ENCODE measurements at places on chromosomes 4 and X.
A peak's percentile ranks its signal among the peaks of the same experiment; 100 is the strongest.

DNA sequence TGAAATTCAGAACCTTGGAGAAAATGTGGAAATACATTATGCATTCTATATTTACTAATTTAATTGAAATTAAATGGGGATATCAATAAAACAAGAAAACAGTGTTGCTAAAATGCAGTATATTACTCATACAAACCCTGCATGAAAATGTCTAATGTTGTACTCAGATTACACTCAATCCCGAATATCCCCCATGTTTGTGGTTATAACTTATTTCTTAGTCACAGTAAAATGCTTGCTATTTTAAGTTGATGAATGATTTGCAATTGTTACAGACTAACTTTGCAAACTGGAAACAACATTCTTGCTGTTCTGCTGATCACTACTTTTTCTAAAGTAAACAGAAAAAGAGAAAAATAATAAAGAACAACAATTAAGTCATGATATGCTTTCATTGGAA is 33.1 kb upstream of the ANXA10 start:
- DNase-seq: no peak

GRCh38 chr4:108980455-108981239 is 217.8 kb upstream of the ETNPPL start:
- no peak for DNase-seq

DNA sequence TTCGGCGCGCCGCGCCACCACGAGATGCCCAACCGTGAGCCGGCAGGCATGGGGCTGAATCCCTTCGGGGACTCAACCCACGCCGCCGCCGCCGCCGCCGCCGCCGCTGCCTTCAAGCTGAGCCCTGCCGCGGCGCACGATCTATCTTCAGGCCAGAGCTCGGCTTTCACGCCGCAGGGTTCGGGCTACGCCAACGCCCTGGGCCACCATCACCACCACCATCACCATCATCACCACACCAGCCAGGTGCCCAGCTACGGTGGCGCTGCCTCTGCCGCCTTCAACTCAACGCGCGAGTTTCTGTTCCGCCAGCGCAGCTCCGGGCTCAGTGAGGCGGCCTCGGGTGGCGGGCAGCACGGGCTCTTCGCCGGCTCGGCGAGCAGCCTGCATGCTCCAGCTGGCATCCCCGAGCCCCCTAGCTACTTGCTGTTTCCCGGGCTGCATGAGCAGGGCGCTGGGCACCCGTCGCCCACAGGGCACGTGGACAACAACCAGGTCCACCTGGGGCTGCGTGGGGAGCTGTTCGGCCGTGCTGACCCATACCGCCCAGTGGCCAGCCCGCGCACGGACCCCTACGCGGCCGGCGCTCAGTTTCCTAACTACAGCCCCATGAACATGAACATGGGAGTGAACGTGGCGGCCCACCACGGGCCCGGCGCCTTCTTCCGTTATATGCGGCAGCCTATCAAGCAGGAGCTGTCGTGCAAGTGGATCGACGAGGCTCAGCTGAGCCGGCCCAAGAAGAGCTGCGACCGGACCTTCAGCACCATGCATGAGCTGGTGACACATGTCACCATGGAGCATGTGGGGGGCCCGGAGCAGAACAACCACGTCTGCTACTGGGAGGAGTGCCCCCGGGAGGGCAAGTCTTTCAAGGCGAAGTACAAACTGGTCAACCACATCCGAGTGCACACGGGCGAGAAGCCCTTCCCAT is 1.1 kb downstream of the ZIC3 start:
- DNase-seq: no peak

GRCh38 chr4:138553001-138553845 is 311.1 kb upstream of the SLC7A11 start:
- no peak for DNase-seq

DNA sequence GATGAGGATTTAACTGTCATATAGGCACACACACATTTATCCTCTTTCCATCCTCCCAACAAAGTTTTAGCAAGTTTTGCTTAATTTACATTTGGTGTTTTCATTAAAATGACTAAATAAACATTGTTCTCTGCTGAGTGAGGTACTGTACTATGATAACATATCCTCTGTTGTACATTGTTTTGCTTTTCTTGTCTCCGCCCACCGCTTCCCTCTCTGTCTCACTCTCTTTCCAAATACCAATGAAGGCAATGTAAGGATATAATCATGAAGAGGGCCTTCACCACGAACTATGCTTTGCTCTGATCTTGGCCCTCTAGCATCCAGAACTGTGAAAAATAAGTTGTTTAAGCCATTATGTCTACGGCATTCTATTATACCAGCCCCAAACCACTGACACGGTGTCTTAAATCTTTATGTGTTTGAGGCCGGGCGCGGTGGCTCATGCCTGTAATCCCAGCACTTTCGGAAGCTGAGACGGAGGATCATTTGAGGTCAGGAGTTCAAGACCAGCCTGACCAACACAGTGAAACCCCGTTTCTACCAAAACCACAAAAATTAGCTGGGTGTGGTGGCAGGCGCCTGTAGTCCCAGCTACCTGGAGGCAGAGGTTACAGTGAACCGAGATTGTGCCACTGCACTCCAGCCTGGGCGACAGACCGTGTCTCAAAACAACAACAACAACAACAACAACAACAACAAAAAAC is 65.3 kb downstream of the HPRT1 start:
- DNase-seq: no peak

- no peak for DNase-seq
Measured at GRCh38 chr4:19944251-19944650, 307.5 kb upstream of the SLIT2 start.

GRCh38 chr4:88251924-88252323 is 32.4 kb downstream of the PPM1K start:
- DNase-seq: no peak

DNA sequence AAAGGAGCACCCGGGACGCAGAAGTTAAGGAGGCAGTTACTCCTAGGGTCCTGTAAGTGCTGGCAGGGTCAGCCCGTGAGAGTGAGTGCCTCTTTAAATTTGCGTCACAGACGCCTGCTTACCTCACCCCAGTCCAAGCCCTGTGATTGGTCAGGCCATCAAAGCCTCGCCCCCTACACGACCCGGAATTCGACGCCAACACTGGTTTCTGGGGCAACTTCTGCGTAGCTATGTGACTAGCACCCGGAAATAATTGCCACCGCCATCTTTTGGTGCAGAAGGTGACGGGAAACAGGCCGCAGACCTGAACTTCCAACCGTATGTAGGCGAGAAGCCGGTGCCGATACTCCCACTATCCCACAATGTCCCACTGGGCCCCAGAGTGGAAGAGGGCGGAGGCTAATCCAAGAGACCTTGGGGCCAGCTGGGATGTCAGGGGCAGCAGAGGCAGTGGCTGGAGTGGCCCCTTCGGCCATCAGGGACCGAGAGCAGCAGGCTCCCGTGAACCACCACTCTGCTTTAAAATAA is at the start of gene DDX53:
Gene DDX53 (plus strand): TSS at position 265 of the 528 bp plus-strand sequence. CDS start 98 bp downstream, at position 363.
- DNase-seq: no peak

DNA sequence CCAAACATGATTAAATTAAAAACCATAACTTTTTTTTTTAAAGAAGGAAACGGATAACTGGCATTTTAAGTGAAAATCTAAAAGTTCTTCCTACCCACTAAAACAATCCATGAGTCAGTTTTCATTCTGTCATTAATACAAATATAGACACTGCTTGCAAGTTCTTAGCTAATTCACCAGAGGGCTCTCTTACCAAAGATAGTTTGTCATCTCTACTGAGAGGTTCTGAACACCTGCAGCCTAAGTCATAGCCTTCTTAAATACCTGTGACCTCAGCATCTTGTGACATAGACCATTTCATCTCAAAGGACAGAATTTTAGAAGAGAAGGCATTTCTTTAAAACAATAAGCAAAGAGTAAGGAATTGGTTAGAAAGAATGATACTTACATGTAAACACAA is 65.3 kb upstream of the FAM120C start:
- peak; percentile 7 for DNase-seq

DNA sequence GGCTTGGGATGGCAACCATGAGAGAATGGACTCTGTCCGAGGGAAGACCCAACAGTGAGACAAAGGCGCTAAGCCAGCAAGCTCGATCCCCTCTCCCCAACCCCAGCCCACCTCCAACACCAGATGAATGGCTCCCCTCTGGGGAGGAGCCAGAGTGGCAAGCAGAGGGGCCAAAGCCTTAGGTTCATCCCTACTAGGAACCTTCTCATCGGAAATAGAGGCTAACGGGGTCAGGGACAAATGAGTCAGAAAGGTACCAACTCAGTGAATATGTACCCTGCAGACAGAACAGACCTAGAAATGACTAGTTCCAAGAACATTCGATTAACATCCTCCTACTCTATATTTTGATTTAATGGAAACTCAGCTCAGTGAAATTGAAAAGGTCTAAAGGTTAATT is 73.9 kb downstream of the NSG1 start:
- no peak for DNase-seq

GRCh38 chrX:47523713-47524166 is 37.3 kb upstream of the ARAF start:
- DNase-seq: no peak

- DNase-seq: peak; percentile 19
Measured at GRCh38 chr4:27318740-27319139, 458.1 kb downstream of the STIM2 start.

DNA sequence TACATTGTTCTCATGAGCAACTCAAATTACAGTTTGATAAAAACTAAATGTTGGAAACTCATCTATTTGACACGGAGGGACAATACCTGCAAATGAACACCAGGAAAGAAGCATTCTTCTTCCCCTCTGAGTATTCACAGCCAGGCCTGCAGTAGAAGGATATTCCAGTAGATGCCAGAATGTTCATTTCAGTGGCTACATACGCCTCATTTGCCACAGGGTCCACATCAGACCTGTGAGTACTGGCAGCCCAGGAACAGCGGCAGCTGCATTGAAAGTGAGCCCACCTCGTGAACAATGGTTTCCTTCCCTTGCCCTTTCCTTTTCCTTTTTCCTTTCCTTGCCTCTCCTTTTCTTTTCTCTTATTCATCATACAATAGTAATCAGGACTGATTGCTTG is 81.1 kb upstream of the NEIL3 start:
- no peak for DNase-seq

DNA sequence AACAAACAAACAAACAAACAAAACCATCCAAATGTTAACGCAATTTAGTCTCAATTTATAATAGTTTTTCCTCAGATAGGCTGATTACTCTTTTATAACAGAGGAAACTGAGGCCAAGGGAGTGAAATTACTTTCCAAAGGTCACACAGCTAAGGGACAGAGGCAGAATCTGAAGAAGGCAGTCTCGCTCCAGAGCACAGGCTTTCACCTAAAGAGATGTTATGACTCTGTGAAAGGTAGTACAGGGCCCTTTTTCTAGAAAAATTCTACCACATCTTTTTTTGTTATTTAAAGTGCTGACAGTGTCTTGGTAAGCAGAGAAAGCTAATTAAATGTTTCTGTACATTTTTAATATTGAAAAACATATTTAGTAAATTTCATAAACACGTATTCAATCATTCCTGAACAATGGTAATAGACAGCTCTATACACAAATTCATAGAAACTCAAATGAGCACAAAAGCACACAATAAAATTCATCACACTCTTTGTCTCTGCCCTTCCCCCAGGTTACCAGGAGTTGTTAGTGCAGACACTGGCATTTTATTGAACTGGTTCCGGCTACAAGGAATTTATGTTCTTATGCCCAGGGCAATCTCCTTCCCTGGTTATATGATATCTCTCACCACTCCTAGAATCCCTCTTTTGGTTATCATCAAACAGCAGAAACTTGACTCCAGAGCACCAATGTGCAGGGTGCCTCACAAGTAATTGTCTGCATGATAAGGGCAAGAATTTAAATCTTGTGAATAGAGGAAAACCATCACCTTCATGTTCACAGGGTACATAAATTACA is 7.7 kb upstream of the APBB2 start:
- no peak for DNase-seq

DNA sequence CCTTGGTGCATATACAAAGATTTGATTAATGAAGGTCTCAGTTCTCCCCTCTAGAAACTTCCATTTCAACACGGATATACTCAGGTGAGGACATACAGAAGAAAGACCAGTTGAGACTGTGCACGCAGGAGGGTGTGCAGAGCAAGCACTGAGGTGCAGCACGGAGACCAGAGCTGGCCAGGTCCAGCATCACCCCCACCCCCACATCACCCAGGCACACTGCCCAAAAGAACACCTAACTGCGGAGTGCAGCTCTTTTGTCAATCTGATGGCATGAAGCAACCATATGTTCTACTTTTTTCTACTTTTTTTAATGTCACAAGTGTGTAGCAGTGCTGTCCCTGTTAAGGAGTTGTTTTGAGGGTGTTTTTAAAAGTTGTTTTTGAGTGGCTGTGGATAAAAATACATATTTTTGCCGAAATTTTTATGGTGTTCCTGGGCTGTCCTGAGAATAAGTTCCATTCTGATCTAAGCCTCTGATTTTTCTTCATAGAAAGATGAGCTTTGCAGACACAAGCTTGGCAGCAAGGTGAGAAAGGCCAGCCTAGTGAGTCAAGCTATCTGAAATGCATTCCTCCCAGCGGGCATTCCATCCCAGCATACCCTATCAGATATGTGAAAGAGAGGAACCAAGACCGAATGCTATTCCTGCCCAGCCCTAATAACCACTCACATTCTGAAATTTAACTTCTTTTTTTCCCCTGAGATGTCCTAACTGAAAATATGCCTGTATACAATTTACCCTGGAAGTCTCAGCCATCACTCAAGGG is 173.7 kb downstream of the PTTG2 start:
- DNase-seq: no peak

GRCh38 chr4:140995058-140995457 is 138.2 kb downstream of the RNF150 start:
- no peak for DNase-seq

DNA sequence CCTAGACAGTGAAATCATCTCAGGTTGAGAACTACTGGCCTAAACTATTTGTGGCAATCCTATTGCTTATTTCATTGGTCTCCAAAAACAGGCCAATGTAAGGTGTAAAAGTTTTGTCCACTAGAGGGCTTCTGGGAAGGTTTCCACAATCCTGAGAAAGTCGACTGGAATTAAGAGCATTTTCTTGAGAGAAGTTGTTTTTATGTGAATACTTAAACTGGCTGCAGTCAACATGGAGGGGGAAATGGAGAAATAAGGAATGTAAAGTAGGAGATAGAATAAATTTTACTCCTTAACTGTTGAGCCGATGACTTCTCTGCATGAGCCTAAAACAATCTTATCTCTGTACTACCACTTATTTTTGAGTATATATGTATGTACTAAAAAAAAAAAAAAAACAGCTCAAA is 11.0 kb upstream of the EIF4E start:
- no peak for DNase-seq

DNA sequence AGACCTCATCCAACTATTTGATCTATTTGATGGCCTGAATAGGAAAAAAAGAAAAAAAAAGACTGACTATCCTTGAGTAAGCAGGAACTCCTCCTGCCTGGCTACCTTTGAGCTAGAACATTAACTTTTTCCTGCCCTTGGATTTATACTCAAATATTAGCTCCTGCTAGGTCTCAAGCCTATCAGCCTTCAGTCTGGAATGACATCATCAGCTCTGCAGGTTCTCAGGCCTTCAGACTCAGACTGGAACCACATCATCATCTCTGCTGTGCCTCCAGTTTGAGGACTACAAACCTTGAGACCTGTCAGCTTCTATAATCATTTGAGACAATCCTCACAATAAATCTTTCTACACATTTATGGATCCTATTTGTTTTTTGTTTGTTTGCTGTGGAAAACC is 754.0 kb upstream of the SLIT2 start:
- DNase-seq: no peak

GRCh38 chrX:149036086-149036485 is 469.0 kb downstream of the IDS start:
- DNase-seq: no peak

- DNase-seq: no peak
Measured at GRCh38 chrX:129478516-129478915, 44.8 kb downstream of the SMARCA1 start.

All from NCI-H526 treated with DMSO at 0.1 percent for 48 hours (cell line).